Inflammatory macrophage (primary cell): ENCODE measurements at places on chromosomes 4 and X.
A peak's percentile ranks its signal among the peaks of the same experiment; 100 is the strongest.

GRCh38 chr4:145731028-145731427 is 51.1 kb downstream of the C4orf51 start:
- no peak for DNase-seq

- DNase-seq, result no peak
Measured at GRCh38 chr4:131054489-131055019, 1958.6 kb downstream of the C4orf33 start.

DNA sequence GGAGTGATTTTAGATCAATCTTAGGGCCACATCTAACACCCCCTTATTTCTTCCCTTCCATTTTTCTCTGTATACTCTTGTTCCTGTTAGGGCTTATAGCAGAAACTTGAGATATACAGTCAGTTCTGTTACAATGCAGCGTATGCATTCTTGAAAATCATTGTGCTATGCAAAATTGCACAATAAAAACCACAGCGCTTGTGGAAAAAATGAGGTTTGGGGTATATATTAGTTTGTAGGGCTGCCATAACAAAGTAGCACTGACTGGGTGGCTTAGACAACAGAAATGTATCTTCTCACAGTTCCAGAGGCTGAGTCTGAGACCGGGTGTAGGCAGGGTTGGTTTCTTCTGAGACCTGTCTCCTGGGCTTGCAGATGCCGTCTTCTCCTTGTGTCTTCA is 59.0 kb downstream of the WWC2 start:
- DNase-seq, result peak; percentile 25

GRCh38 chr4:83574247-83574646 is 38.3 kb downstream of the GPAT3 start:
- no peak for DNase-seq

DNA sequence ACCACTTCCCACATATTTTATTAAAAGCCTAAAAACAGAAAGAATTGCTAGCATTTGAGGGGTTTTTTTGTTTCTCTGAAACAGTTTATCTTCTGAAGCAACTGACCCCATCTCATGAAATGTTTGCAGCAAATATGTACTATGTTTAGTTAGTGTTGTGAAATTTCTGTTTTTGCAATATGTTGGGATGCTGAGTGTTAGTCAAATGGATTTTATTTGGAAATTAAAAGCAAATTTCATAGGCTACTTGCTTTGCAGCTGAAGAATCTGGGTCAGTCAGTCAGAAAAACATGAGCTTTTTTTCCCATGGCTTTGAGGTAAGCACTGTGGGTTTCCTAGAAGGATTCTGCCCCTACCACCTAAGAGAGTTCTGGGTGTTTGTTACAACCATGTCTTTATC is 184.9 kb upstream of the DKK2 start:
- DNase-seq, result no peak

DNA sequence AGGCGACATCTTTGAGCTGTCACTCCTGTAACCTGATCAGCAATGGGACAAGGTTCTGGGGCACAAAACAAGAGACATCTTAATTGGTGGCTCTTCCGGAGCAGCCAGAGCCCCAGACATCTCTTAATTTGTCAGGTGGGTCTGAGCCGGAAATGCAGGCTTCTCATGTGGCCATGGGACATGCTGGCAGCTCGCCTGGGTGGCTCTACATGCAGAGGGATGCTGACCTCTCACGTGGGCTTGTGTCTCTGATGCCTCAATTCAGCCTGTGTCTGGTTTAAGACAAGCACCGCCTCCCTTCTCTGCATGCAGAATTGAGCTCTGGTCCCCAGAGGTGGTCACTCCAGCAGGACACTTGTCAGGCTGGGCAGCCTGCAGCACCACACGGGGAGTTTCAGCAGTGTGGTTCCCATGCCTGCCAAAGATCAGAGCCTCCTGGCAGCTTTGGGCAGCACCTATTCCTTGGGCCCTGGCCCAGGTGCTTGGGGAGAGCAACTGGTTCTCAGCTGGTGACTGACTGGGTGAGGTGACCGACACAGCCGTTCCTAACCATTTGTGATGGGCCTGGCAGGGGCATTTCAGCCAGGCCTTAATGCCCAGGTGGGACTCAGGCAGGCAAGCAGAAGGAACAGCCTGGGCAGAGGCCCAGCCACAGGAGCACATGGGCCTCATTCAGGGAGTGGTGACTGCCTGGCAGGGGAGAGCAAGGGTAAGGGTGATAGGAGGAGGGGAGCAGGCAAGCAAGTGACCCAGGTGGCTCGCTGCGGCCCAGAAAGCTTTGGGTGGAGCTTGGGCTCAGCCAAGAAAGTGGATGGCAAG is 53.4 kb downstream of the HMX1 start:
- DNase-seq, result no peak

DNA sequence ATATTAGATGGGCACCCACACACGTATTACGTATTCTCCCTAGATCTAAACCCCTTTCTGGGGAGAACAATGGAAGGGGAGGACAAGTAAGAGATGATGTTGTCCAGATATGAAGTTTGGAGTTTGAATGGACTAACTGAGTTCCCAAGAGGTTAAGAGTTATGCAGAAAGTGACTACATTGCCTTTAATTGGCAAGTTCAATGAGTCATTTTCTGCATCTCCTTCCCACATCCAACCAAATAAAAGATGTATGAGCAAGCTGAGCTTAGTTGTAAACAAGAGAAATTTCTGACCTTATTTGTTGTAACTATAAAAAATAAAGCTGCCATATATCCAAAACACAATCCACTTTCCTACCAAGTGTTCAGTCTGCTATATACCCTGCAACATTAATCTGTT is 50.5 kb downstream of the TIGD2 start:
- DNase-seq, result no peak

GRCh38 chr4:81600520-81601357 is 129.0 kb upstream of the RASGEF1B start:
- no peak for DNase-seq

- DNase-seq, result no peak
Measured at GRCh38 chr4:152803541-152803940, 23.8 kb downstream of the ARFIP1 start.

DNA sequence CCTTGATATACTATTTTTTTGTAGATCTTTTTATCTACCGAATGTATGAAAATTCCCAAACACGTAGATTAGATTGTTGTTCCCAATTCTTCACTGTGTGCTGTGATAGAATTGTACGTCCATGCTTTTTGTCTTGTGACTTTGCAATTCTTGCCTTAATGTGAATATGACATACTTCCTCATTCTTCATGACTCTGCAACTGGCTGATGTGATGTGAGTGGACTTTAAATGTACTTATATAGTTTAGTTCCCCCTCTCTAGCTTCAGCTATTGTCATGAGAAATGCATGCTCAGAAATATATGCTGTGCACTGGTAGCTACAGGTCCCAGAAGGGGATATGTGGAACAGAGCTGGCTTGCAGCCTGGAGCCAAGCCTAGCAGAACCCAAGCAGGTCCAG is 89.4 kb downstream of the FTHL17 start:
- DNase-seq, result peak; percentile 42

DNA sequence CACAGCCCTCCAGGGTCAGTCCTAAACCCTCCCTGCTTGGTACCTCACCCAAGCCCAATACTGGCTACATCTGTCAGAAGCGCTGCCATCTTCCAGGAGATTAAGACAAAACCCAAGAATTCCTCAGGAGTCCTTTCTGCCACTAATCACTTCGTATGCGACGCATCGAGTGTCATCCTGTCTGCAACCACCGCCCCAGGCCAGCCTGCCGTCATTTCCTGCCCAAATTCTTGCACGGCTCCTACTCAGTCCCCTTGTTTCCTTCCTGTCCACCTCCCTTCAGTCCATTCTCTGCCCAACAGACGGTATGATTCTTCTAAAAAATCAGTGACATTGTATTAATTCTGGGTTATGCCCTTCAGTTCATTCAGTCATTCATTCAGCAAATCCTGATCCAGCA is 113.6 kb downstream of the NFKB1 start:
- no peak for DNase-seq

GRCh38 chr4:17510582-17510981 is 1.3 kb downstream of the QDPR start:
- no peak for DNase-seq

- DNase-seq, result no peak
Measured at GRCh38 chr4:24470666-24471485, 113.5 kb downstream of the DHX15 start.

GRCh38 chr4:79920163-79920853 is 152.7 kb downstream of the ANTXR2 start:
- no peak for DNase-seq

DNA sequence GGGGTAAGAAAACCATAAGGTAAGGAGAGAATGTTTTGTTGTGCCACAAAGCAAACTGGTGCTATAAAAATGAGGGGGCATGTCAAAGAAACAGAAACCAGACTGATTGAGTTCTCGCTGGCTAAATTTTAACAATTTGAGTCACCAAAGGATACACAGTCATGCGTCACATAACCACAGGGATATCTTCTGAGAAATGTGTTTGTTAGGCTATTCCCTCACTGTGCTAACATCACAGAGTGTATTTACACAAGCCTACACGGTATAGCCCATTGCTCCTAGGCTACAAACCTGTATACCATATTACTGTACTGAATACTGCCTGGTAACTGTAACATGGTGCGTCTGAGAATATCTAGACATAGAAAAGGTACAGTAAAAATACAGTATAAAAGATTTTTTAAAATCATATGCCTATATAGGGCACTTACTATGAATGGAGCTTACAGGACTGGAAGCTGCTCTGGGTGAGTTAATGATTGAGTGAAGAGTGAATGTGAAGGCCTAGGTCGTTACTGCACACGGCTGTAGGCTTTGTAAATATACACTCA is 50.1 kb downstream of the FBXW7 start:
- DNase-seq, result no peak

GRCh38 chrX:31268359-31268758 is 196.5 kb upstream of the FTHL17 start:
- no peak for DNase-seq
